ENCODE measurements at places on chromosomes 2 and 18.

DNA sequence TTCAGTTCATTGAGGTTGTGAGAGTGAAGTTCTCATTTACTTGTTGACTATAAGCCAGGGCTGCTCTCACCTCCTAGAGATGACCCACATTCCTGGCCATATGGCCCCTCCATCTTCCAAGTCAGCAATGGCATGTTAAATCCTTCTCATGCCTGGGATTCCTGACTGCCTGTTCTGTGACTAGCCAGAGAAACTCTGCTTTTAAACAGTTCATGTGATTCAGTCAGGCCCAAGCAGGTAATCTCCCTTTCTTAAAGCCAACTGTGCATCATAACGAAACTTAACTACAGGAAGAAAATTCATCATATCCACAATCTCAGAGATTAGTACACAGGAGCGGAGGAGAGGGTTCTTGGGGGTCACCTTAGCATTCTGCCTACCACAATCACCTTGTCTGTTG is 11.5 kb downstream of the DPP4 start:
- no peak for DNase-seq

GRCh38 chr2:236576087-236576486 is 6.5 kb downstream of the ACKR3 start:
- DNase-seq: no peak

DNA sequence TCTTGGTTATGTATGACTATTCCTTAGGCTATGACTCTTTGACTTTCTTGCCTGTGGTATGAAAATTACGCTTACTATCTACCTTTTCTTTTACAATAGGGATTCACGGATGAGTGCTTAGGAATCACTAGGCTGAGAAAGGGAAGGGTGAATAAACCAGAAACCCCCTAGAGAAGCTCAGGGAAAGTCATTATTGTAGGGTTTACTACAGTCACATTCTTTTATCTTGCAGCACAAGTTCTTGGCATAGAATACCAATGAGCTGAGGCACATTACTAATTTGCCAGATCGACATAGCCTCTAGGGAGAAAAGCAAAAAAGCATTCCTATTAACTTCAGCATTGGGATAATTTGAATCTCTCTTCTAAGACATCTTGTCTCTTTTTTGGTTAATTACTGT is 103.3 kb downstream of the ST6GAL2 start:
- DNase-seq: no peak

DNA sequence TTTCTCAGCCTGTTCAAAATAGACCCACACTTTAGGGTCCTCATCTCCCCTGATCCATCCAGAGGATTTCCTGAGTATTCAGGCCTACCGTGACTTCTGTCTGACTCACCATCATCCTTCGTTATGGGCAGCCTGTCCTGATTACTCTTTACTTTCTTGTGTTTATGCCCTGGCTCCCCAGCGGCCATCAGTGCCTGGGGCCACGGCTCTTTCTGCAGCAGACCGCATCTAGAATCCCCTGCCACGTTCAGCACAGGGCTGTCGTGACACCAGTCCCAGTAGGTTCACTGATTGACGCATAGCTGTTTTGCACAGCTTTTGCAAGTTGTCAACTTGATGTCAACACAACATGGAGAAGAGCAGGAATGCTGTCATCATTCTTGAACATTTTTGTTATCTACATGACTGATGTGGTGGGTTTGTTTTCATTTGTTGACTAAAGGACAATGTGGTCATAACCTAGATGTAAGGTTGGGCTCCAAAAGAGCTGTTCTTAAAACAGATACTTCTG is 225.6 kb downstream of the HAUS1 start:
- no peak for DNase-seq

DNA sequence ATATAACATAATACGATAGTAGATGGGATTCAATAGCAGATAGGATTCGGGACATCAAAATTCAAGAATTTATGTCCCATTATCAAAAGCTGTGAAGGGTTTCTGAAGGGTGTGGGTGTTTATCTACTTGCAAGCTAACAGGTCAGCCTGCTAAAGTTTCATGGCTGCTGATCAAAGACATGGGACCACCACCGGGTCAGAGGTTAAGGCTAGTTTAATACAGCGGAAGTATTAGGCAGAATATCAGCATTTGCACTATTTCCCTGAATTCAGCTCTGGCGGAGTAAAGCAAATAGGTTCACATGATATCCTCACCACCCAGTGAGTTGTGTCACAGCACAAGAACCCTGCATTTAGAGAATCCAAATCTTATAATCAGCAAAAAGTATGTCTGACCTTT is 82.5 kb downstream of the DSEL start:
- no peak for DNase-seq
